ENCODE measurements at places on chromosomes 5 and 9.

DNA sequence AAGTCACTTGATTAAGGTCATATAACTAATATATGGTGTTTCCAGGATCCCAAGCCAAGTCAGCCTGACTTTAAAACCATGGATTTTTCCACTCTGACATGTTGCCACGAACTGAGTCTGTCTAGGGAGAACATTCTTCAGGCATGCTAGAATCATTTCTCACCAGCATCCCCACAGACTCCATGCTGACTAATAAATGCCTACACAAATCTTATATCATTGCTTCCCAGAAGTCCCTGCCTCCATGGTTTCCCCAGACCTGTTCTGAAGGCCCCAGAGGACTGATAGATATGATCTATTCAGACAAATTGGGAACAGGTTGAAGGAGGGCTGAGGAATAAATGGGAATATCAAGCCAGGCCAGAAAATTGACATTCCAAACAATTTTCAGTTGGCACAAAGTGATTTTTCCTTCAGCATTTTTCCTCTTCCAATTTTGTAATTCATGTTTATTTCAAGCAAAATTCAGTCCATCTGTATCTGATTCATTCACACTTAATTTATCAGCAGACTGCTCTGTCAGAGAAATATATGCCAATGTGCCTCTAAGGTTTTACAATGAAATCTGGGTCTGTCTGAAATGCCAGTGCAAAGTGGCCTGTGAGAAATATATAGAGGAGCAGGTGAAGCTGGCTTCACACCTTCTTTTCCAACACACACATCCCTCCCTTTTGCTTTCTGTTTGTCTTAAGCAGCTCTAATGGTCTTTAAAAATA lies 413.6 kb upstream of the TNC start:
- no peak for DNase-seq

GRCh38 chr5:103298117-103298516 lies 39.6 kb downstream of the MACIR start:
- DNase-seq: no peak

DNA sequence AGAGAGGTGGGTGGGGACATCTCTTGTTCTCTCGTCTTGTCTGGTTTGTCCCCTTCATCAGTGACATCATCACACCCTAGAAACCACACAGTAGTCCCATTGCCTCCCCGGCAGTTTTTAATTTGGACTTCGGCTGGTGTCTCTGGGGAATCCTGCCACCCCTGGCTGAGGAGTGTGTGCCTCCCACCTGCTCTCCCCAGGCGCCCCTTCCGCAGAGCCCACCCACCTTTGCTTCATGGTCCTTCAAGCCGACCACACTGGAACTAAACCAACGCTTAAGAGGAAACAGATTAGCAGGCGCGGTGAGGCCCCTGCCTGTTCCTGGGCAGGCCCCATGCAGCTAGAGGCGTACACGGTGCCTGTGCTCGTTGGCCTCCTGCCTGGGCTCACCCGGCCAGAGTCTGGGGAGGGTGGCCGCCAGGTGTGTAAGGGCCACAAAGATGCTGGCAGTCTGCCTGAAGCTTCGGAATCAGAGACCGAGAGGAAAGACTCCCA lies 107.6 kb upstream of the SPRY4 start:
- no peak for DNase-seq

DNA sequence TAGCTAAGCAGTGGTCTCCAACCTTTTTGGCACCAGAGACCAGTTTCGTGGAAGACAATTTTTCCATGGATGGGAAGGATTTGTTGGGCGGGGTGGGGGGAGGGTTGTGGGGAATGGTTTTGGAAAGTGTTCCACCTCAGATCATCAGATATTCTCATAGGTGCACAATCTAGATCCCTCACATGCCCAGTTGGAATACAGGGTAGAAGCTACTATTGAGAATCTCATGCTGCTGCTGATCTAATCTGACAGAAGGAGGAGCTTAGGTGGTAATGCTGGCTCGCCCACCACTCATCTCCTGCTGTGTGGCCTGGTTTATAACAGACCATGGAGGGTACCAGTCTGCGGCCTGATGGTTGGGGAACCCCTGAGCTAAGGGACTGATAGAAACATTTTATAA lies 662.7 kb upstream of the RGMB start:
- no peak for DNase-seq

DNA sequence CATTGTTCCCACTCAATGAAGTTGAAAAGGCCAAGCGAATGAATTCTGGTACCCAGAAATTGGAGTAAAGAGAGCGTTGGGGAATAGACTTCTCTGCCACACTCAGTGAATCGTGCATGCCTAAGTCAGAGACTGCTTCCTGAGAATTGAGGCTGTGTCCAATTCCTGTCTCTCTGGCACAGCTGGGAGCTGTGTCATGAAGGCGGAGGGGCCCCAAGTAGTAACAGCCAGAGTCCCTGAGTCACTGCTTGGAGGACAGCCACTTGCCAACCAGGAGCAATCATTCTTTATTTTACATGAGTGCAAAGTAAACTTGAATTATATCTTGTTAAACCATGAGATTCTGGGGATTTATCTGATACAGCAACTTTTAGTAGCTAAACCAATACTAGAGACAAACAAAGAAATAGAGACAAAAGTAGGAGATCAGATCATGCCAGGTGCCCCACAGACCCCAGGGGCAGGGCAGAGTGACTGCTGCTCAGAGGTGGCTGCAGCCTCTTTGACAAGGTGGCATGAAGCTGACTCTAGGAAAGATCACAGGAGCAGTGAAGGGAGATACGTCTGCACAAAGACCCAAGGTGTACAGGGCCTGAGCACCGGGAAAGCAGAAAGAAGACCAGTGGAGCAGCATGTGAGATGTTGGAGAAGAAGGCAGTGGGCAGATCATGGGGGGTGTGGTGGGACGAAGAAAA lies 246.0 kb downstream of the GADD45G start:
- peak; percentile 46 for DNase-seq

DNA sequence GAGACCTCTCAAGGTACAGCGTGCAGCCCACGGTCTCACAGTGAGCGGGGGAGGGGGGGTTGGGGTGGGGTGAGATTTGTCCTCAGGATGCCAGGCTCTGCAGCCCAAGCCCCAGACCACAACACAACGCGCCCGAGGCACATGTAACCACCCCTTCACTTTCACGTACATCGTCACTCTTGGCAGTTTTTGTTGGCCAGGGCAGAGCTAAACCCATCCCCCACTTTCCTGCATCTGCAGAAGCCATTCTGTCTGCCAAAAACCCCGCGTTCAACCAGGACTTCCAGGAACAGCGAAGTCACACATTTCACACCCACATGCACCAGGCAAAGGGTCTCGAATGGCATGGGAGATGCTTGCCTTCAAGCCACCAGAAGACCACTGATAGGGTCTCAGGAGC lies 9.4 kb upstream of the SMIM23 start:
- DNase-seq: no peak

GRCh38 chr9:78115073-78115472 lies 83.5 kb upstream of the GNAQ start:
- DNase-seq: no peak

- no peak for DNase-seq
These were observed 33.8 kb upstream of the CAST start for GRCh38 chr5:96628406-96628805.

- DNase-seq: no peak
These were observed 66.9 kb upstream of the LRRTM2 start for GRCh38 chr5:138942066-138942465.

DNA sequence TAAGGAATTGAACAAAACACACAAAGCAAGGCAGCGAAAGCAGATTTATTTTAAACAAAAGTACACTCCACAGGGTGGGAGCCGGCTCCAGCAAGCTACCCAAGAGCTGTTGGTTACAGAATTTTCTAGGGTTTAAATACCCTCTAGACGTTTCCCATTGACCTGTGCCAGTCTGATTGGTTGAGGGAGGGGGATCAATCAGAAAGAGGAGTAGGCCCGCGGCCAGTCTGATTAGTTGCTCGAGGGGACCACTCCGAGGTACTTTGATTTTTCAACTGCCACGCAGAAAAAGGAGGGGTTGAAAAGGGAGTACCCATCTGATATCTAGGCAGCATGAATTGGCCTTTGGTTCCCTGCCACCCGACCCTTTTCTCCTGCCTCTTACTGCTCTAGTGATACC lies 998 bp downstream of the SRP19 start:
- DNase-seq: no peak

DNA sequence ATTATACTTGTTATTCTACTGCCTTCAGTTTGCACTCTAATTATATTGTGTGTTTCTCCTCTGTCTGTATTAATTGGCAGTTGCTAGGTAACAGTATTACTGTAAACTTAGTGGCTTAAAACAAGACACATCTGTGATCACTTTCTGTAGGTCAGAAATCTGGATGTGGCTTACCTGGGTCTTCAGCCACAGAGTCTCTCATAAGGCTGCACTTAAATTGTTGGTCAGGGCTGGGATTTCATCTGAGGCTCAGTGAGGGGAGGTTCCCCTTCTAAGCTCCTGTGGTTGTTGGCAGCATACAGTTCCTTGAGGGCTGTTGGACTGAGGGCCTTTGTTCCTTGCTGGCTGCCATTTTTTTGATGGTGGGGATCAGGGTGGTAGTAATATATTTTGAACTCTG lies 68.8 kb downstream of the SLC44A1 start:
- DNase-seq: no peak

DNA sequence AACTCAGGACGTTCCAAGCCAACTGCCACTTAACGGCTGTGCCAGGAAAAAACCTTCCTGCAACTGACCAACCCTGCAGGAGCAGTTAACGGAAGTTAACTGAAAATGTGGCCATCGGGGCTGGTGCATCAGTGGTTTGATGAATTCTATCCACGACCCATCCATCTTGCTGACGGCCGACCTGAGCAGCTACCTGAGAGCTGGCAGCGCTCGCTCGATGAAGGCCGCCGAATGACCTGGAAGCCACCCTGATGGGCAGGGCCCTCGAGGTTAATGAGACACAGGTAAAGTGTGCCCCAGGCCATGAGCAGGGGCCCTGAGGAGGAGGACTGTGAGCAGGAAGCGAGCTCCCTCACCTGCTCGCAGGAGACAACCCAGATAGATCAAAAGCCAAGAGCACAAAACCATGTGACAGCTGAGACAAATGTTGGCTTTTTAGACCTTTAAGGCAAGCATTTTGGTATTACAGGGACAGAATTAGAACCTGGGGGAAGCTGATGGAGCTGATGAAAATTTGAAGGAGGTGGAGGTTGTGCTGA lies 35.3 kb upstream of the FLT4 start:
- DNase-seq: no peak

- DNase-seq: no peak
These were observed 441.2 kb upstream of the ZNF462 start for GRCh38 chr9:106421772-106422171.

DNA sequence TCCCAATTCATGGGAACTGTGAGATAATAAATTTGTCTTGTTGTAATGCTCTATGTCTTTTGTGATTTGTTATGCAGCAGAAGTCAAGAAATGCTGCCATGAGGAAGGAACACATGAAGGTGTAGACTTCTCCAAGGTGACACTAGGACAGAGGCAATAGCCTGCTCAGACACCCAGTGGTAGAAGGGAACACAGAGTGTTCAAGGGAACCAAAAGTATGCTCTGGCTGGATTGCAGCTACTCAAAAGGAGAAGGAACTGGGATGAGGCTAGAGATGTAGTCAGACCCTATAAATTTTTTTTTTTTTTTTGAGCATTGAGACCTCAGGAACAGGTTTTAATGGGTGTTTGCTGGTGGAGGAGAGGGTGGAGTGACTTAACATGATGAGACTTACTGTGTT lies 232.5 kb downstream of the PARP8 start:
- no peak for DNase-seq

DNA sequence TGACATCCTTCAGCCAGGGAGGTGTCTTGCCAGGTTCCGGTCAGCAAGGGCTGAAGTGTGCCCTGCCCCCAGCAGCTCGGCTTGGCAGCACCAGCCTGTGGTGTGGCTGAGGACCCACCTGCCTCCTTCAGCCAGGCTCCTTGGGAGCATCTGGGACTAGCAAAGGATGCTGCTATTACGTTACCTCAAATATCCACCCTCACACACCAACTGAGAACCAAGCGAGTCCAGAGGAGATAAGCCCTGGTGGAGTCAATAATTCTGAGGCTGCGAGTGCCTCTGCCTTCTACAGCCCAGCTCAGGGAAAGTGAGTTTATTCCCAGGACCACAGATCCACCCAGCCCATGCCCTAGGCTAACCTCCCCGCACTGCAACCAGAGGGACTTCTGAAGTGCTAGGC lies 57.1 kb upstream of the FSTL4 start:
- no peak for DNase-seq

DNA sequence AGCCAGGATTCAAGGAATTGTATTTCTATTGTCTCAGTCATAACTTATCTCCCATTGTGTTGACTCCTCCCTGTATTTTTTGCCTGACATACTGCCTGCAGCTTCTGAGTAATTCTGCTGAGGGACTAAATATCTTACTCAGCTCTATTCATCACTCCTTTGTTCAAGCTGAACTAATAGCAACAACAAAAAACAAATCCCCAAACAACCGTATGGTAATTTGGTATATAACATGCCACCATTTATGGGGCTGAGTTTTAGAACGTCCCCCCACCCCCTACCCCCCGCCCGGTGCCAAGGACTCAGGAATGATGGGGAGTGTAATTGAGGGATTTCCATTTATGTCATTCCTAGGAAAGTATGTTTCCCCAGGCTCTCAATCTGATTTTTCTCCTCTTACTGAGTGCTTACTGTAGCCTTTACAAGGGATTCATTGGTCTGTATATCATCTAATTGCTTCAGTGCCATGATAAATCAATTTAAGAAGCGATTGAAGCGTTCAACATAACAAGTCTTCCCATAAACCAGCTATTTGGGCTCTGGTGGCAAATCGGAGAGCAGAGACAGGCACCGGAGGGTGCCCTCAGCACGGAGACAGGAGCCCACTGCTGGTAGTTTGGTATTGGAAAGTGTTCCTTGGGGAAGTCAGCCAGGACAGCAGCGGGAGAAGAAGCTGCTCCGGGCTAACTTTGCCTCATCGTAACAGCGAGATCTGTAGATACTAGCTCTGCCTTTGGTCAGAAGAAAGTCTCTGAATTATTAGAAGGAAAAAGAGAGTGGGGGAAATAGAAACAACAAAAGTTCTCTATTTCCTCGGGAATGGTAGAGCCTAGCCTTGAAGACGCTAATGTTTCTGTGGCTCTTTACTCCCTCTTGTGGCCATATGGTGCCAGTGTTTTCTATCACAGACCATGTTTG lies 40.7 kb upstream of the HSD17B4 start:
- DNase-seq: peak; percentile 79

DNA sequence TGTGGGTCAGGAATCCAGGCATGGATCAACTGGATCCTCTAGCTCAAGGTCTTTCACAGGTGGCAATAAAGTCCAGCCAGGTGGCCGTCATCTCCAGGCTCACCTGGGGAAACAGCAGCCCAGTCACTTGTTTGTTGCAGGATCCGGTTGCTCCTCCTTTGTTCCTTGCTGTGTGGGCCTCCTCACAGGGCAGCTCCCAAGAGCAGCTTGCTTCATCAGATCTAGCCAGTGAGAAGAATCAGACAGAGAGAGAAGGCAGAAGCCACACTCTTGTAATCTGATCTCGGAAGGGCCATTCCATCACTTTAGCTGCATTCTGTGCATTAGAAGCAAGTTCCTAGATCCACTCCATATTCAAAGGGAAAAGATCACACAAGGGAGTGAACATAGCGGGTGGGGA lies 3.2 kb upstream of the HSD17B3 start:
- DNase-seq: no peak

Data from hepatocyte (in vitro differentiated cells).